ENCODE measurements at places on chromosomes 3 and 15.
A peak's percentile ranks its signal among the peaks of the same experiment; 100 is the strongest.

DNA sequence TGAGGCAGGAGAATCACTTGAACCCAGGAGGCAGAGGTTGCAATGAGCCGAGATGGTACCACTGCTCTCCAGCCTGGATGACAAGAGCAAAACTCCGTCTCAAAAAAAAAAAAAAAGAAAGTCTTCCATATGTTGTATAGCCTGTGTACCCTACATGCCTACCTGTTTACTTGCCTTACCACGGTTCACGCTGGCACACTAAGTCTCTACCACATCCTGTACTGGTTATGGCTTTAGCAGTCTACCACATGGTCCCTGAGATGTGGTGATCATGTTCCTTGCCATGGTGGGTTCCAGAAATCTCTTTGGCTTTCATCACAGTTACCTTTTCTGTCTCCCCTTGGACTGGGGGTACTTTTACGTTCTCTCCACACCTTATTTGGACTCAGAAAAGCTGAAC lies 63.8 kb upstream of the TBC1D5 start:
- peak; percentile 47 for DNase-seq

DNA sequence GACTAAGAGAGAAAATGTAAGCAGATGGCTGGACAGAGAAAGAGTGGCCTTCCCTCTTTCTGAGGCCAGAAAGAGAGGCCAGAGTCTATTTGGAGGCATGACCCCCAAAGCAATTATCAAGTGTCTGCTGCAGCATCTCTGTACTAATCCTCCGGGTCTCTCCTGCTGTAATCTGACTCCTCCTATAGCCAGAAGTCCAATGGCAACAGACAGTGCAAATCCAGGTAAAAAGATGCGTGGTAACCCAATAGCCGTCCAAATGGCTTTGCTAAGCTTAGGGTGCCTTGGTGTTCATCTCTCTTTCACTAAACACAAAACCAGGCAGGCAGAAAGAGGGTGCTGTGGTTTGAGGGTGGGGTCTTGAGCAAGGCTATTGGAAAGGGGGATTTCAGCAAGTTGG lies 91.6 kb downstream of the ADCY5 start:
- no peak for DNase-seq

GRCh38 chr15:89408372-89409183 lies 74.0 kb upstream of the POLG start:
- DNase-seq = no peak

DNA sequence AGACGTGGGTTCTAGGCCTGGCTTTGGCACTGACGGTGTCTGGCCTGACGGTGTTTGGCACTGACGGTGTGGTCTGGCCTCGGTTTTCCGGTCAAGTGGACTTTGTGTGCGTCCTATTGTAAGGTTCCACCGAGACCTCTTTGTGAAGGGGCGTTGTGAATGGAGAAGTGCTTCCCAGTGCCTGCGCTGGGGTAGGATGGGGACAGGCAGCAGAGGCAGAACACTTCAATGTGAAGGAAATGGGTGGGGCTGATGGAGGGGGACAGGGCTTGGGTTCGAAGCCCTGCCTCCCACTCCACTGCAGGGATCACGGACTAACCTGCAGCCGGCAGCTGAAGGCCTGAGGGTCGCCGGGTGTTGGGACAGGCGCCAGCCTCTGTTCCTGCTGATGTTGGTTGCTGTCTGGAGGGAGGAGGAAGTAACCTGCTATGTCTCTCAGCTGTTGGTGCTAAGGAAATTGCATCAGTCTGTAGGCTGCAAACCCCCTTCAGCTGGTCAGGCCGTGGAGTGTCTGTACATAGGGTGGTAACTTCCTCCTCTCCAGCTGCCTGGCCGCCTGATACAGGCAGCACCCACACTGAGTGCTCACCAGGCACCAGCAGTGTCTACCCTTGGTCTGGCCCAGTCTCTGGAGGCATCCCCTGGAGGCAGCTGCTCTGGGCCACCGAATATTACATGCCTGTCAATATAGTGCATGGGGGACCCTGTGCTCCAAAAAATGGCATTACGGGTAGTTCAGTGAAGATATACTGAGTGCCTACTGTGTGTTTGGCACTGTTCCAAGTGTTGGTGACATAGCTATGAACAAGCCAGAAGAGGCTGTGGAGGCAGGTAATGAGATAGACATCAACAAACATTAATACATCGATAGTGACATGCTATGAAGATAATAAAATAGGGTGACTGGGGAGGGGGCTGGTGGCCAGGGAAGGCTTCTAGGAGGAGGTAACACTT lies 1.1 kb downstream of the TM6SF1 start:
- DNase-seq = peak; percentile 59

- no peak for DNase-seq
Measured at GRCh38 chr15:72591361-72591760, 63.1 kb upstream of the GOLGA6B start.

- no peak for DNase-seq
Measured at GRCh38 chr3:187026317-187026670, 96.0 kb downstream of the ST6GAL1 start.

DNA sequence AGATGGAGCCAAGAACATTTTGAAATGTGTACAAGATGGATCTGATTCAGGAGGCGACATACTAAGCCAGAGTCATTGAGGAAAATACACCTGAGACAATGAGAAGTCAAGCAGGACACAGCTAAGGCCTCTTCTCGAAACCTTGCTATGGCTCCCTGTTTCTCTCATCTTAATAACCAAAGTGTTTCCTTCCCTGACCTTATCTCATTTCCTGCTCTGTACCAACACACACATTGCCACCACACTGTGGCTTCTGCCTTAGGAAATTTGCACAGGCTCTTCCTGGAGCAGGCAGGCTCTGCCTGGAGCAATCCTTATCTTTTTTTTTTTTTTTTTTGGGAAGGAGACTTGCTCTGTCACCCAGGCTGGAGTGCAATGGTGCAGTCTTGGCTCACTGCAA lies 36.6 kb downstream of the OXSM start:
- no peak for DNase-seq

DNA sequence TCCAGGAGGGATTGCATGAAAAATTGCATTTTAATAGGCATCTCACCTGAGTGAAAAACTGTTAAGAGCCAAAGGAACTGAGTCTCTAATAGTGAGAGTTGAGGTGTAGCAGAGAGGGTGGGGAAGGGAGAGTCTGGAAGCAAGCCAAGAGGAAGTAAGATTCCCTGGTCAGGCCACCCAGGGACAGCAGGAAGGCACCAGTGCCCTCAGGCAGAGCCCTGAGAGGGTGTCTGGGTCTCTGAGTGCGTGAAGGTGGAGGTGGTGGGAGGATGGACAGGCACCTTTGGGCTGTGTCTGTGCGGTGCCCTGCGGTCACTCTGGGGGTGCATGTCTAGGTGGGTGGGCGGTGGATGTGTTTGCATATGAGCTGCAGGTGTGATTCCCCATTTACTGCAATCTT lies 300.4 kb upstream of the ROPN1 start:
- no peak for DNase-seq

DNA sequence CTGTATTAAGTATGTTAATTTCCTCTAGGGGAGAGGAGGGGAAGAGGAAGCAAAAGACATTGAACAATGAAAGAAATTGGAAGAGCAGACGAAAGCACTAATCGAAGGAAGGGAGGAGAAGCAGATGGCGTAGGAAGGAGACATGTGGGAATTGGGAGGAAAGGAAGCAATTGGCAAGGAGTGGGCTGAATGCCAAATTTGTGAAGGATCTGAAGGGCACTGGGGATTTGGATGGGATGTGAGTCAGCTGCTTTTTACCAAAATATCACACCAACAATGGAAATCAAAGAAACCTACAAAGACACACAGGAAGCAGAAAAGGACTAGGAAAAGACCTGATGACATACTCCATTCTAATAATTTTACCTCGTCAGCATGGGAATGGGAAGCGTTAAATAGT lies 1029.8 kb downstream of the ROBO1 start:
- no peak for DNase-seq

- DNase-seq = no peak
Measured at GRCh38 chr3:13020159-13020750, 53.0 kb downstream of the IQSEC1 start.

- DNase-seq = no peak
Measured at GRCh38 chr15:73628976-73629797, 4.0 kb downstream of the NPTN start.

- no peak for DNase-seq
Measured at GRCh38 chr3:151813799-151814198, at the start of gene AADAC. Gene AADAC (plus strand): TSS chr3:151814116. CDS start chr3:151814163, 47 bp downstream.

GRCh38 chr3:112376992-112377391 lies 44.0 kb downstream of the CD200 start:
- no peak for DNase-seq

DNA sequence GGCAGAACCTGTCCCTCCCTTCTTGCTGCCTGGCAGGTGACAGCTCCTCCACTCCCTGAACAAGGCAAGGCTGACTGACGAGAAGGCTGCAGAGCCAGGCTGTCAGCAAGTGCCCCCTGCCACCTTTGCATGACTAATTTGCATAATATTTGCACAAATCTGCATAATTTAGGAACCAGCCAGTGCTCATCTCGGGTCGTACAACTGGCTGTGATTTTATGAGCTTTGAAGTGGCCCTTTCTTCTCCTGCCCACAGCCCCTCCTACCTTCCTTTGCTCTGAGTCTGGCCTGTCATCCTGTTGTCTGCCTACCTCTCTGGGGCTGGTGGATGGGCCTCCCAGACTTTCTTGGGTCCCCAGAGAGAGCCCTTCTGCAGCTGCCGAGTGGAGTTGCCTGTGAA lies 58.9 kb downstream of the LINGO1 start:
- no peak for DNase-seq

GRCh38 chr3:39448506-39449233 lies 18.8 kb upstream of the MOBP start:
- no peak for DNase-seq

- no peak for DNase-seq
Measured at GRCh38 chr15:85778107-85778776, 16.5 kb downstream of the KLHL25 start.

DNA sequence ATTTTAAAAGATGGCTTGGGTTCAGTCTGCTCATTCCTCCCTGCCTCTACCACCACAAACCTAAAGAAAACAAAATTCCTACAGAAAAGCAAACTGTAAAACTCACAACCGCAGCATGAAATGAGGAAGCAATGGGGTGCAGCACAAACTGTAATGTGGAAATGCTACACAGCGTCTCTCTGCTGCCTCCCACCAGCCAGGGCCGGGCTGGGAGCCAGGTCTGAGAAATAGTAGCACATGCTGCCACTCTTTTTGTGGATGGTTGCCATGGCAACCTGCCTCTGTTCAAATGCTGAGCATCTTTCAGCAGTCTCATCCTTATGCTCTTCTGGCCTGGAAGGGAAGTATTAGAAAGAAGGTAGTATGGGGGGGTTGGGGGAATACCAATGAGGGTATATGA lies 55.4 kb downstream of the EOMES start:
- peak; percentile 34 for DNase-seq
